Renal cortical epithelial cell (primary cell): ENCODE measurements at places on chromosomes 12 and 14. TPM values are rescaled to one million over a fixed set of nuclear protein-coding genes. Genes with fewer than 3 reads are reported as not detected.

- DNase-seq, result no peak
Measured at GRCh38 chr12:79347866-79348265, 342.9 kb downstream of the PAWR start.

DNA sequence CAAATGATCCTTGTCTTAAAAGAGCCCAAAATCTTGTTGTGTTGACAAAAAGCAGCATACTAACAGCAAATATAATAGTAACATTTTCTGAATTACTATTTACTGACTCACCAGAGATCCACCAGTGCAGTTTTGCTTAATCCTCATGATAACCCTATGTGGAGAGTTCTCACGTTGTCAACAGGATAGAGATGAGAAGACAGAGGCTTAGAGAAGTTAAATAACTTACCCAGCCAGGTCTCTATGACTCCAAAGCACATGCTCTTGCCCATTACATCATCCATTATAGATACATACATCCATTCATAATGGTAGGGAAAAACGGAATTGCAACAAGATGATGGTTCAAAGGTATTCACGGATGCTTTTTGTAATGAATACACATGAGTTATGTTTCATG is 111.9 kb downstream of the PAX9 start:
- peak; percentile 9 for DNase-seq

The SCNN1A gene
- total RNA-seq, result 57.5 and 243 TPM in 2 replicates

DNA sequence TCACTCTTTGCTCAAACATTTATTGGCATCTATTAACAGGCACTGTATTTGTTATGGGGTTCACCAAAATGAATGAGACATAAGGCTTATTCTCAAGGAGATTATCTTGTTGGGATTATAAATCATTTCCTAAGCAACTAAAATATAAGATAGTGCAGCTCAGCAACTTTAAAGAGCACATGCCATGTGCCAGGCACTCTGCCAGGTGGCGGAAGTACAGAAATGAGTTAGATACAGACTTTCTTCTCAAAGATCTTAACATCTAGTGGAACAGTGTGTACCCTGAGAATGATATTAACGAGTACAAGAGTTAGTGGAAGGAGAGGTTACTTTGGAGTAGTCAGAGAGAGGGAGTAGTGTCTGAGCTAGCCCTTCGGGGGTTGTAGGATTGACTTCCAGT is 28.4 kb upstream of the TOMM20L start:
- no peak for DNase-seq

GRCh38 chr12:78392918-78393317 is 471.7 kb upstream of the SYT1 start:
- DNase-seq, result peak; percentile 38

DNA sequence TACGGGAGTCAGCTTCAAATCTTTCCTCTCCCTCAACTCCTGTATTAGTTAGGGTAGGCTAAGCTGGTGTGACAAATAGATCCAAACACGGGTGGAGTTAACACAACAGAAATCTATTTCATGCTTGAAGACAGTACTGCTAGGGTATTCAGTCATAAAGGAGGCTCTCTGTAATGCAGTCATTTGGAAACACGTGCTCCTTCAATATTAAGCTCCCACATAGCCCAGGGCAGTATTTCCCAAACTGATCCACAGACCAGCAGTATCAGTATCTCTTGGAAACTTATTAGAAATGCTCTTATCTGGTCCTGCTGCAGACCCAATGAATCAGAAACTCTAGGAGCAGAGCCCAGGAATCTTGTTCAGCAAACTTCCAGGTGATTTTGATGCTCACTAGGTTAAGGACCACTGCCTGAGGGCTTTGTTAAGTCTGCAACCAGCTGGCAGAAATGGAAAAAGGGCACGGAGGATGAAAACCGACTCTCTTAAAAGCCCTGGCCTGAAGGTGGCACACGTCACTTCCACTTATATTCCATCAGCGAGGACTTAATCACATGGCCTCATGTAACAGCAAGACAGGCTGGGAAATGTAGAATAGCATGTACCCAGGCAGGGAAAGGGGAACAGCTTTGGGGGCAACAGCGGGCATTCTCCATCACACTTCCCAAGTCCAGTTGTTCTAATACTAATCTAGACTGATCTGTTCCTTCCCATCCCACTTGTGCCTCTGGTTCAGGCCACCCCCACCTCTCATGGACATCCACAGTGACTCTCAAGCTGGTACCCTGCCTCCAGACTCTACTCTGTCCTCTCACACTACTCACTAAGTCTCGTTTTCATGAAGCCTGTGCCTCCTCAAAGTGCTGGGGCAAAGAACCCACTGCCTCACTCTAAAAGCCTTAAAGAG is 38.2 kb upstream of the RIC8B start:
- peak; percentile 38 for DNase-seq

DNA sequence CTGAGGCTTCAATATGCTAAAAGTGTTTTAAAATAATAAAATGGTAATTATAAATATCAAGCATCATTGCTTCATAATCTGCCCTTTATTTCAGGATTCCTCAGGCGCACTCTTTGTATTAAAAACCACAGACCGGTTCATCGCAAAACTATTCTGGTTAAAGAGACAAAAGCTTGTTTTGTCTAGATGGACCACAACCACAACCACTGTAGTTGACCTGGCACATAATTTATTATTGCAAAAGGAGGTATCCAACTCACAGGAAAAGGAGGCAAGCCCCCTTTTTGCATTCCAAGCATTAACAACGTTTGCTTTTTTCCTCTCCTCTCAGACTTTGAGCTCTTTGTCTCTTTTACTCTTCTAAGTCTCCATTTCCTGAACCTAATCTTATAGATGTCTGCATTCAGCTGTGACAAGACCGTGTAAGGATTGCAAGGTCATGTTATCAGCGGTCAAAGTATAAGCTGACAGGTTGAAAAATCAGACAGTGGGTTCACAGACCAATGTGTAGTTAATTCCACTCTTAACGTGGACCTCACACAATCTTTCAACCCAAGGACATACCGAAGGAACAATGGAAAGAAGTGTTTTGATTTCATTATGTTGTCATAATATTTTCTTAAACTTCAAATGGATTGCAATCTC is 1057.6 kb downstream of the GALC start:
- DNase-seq, result peak; percentile 83
